ENCODE measurements at places on chromosomes 1 and 21. TPM values are rescaled to one million over a fixed set of nuclear protein-coding genes. Genes with fewer than 3 reads are reported as not detected.
A peak's percentile ranks its signal among the peaks of the same experiment; 100 is the strongest.

DNA sequence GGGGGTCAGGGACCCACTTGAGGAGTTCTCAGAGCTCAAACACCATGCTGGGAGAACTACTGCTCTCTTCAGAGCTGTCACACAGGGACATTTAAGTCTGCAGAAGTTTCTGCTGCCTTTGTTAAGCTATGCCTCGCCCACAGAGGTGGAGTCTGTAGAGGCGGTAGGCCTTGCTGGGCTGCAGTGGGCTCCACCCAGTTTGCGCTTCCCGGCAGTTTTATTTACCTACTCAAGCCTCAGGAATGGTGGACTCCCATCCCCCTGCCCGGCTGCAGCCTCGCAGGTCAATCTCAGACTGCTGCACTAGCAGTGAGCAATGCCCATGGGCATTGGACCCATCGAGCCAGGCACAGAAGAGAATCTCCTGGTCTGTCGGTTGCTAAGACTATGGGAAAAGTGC is 706.4 kb downstream of the LRRIQ3 start:
- no peak for ATAC-seq

The SEC22B gene
- total RNA-seq = 8.9 TPM

The PLPP3 gene
- total RNA-seq = 14.7 TPM

- no peak for ATAC-seq
Observed at GRCh38 chr1:150574260-150575071, 4.9 kb downstream of the MCL1 start.

The HP1BP3 gene
- 147 TPM for total RNA-seq

The PRAMEF12 gene
- not detected for total RNA-seq

GRCh38 chr1:233719655-233720341 is 105.9 kb downstream of the KCNK1 start:
- ATAC-seq = peak; percentile 14

The PLCH2 gene
- total RNA-seq = 21.0 TPM

- no peak for ATAC-seq
Observed at GRCh38 chr1:211739671-211740411, 64.4 kb upstream of the NEK2 start.

The S100A1 gene
- 0.44 TPM for total RNA-seq

The HPCAL4 gene
- not detected for total RNA-seq

The SYCP1 gene
- total RNA-seq = not detected

Data from esophagus mucosa (tissue), 1 donor.